ENCODE measurements at places on chromosomes 3 and 15.

- DNase-seq, result no peak
Measured at GRCh38 chr15:91885714-91886270, 32.3 kb downstream of the SLCO3A1 start.

- no peak for DNase-seq
Measured at GRCh38 chr15:89749054-89749453, 2.0 kb downstream of the MESP1 start.

DNA sequence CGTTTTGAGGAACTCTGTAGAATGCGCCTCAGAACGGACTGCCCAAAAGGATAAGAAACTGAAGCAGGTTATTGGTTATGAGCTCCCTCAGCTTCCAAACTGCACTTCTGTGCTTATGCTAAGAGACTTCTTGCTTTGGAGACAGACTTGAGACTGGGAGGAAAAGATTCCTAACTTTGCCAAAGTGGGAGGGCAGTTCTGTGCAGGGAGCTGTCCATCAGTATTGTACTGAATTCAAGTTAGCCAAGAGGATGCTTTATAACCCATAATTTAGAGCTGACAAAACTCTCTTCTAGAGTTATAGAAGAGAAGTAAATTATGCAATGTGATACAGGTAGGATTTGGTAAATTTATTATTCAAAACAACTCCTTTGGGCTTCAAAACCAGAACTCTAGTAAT lies 519.8 kb upstream of the GBE1 start:
- no peak for DNase-seq

- DNase-seq, result no peak
Measured at GRCh38 chr3:76586471-76586870, 453.4 kb upstream of the ROBO2 start.

DNA sequence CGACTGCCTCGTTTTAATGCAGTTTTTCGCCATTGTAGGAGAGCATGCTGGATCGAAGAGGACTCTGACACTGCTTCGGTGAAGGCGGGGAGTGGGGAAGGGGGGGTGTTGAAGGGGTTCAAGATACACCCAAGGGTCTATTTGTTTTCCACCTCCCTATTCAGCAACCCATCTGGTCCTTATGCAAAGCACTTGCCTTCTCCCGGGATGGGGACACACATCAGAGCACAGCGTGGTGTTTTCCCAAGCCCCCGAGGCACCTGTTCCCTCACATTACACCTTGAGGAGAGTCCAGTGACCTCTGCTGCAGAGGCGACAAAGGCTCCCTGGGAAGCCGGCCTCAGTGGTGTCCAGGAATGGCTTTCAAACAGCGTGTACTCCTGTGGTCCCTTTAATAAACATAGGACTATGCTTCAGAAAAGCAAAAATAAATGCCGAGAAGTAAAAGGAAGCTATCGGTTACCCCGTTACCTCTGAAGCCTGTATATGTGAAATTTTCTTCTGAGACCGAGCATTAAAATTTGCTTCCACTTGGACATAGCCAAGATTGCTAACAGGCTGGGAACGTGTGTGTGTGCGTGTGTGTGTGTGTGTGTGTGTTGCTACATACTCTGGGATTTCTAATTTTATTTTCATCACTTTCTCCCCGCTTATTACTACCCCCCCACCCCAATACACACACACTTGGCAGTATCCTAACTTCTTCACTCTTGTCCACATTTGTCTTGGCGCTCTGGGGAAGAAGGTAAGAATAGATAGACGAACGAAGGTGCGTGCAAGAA lies 53.2 kb downstream of the CCDC54 start:
- DNase-seq, result no peak

DNA sequence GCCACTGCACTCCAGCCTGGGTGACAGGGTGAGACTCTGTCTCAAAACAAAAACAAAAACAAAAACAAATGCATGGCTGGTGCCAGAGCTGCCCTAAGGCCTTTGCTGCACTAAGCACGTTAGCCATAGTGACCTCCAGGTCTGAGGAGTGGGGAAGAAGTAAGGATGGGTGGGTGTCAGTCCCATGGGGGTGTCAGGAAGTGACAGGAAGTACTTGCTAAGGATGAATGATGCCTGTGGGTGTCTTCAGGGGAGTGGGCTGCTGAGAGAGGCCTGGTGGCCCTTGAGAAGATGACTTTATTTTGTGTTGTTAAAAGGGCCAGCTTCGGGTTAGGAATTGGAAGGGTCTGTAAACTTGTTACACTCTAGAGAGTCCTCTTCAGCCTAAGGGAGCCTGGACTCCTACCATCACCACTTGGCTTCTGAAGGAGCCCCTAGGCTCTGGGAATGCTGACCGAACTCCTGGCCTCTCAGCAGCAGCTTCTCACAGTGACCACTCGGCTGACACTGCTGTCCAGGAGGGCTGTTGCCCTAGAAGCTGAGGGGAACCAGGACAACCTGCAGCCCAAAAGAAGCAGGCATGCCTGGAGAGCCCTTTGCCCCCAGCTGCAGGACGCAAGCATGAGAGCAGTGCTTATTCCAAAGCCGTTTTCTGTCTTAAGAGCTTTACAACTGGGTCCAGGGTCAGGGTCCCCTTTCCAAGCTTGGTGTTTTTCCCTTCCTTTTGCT lies 116.4 kb downstream of the MYLK start:
- DNase-seq, result no peak

DNA sequence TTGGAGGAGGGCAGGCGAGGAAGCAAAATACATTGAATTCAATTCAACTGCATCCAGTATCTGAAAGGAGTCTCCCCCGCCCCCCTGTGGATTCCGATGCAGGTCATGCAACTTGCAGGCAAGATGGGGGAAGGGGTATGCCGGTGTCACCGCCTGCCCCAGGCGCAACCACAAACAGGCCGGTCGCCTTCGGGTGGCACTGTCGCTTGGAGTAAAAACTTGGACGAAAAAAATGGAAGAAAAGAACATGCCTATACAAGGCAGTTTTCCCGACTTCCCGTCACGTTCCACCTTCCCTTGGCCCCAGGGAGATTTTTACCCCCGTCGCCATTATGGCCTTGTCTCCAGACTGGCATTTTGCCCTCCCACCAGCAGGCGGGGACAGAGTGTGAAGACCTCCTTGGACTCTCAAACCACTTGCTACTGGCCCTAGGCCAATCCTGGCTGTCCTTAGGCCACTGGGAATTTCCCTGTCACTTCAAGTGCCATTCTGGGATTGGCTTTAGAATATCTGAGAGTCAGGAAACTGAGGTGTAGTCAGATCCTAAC lies 1.6 kb upstream of the NTRK3 start:
- DNase-seq, result no peak

- no peak for DNase-seq
Measured at GRCh38 chr3:116165135-116165534, 280.2 kb downstream of the LSAMP start.

DNA sequence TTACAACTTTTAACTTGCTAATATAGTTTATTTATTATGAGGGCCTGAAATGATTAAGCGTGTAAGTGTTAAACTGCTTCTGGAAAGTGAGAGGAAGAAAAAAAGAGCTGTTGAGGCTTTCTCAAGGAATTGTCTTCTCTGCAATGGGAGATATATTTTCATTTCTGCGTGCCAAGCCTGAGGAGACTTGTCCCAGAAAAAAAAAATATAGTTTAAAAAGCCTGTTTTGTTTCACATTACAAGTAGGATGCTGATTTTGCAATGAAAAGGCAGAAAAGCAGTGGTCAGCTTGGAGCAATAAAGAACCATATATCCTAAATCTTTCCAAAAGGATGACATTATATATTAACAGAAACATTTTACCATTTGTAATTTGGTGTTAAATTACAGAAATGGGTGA lies 115.5 kb downstream of the GMNC start:
- DNase-seq, result no peak

DNA sequence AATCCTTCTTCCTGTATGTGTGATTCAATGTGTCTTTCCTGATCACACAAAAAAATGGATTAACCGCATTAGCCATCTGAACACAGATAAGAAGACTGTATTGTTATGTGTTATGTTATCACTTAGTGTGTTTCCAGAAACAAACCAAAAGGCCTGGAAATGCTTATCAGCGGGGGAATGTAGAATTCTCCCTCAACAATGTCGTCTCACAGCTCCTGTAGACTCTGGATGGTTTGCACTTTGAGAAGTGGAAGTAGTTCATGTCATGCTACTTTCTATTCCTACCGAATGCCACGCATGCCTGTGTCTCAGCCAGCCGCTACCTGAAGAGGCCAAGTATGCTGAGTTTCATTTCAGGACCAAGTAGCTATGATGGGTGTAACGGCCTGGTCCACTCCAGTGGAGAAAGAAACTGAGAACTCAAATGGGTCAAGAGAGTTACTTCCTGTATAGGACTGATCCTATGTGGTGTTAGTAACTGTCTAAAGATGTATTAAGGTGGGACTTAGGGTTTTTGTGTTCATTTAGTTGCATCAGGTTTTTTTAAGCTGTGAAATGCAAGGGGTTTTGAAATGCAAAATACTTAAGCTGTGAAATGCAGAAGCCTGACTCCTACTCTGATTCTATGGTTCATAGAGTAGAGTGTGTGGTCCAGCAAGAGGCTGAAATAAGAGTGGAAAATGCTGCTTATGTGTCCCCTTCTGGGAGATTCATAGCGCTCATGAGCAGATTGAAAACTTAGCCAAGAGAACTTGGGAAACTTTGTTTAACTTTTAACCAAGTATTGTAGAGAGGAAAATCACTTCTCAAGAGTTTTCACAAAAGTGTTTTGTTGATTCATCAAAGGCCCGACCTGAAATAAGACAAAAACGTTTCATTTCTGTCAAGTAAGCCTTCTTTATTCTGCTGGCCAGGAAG lies 118.5 kb upstream of the LMOD3 start:
- no peak for DNase-seq

DNA sequence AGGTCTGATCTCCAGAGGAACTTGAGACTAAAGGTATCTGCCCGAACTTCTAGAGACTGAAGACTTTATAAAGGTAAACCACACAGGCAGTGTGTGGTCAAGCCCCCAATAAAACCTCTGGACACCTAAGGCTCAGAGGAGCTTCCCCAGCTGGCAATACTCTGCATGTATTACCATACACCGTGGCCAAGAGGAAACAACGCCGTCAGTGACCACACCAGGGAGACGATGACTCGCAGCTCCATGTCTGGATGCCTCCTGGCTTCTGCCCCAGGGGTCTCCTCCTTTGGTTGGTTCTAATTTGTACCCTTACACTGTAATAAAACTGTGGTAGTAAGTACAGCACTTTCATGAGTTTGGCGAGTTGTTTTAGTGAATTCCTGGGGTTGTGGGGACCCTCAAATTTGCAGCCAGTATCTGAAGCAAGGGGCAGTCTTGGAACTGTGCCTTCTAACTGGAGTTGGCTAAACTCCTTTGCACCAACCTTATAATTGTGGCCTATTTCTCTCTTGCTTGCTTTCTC lies 32.1 kb upstream of the BCL2L10 start:
- no peak for DNase-seq

DNA sequence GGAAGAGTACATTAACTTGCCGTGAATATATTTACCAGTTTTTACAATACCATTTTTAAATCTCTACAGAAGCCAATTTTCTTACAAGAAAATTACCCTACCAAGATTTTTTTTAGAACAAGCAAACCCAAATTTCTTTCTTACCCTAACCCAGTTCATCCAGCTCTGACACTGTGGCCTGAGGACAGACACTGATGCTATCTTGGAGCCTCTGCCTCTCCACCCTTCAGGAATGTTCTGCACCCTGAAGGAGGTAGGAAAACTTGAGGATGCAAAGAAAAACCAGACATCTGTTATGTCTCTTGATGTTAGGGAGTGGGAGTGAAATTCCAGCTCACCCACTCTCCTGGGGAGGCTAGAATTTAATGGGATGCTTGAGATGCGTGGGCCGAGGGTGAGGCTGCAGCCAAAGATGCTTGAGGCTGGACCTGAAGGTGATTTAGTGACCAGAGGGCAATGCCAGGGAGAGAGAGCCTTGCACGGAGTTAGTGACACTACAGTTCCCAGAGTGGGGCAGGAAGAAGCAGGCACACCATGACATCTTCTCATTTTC lies 69.9 kb downstream of the LIPC start:
- no peak for DNase-seq

DNA sequence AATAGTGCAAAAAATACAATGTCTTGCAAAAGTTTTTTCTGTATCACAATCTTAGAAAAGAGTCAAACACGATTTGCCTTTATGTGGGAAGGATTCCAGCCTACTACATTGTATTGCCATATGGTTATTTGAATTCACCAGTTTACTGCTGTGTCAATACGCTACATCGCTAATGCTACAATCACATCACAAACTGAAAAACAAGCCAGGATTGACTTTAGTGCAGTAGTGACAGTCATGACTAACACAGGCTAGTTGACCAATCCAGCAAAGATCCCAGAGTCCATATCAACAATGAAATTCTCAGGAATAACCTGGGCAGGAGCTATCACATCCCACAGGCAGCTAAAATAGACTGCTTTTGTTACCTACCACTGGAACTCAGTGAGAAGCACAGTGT lies 67.0 kb downstream of the IL12A start:
- no peak for DNase-seq

DNA sequence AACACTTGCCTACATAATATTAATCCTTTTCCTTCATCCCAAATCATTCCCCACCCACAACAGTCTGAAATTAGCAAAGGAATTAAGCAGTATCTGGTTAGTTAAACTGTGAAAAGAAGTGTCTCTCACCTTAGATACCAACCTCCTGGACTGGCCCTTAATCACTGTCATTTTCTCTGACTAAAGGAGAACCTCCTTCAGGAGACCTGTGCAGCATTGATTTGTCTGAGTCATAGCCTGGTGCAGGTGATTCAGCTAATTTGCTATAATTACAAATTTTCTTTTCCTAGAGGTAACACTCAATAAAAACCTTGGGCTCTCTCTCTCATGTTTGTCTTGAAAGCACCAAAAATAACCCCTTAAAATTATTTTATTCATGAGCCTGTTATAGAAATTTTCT lies 279.8 kb upstream of the SEMA6D start:
- DNase-seq, result no peak

GRCh38 chr3:28077572-28077971 lies 163.8 kb upstream of the CMC1 start:
- DNase-seq, result no peak

DNA sequence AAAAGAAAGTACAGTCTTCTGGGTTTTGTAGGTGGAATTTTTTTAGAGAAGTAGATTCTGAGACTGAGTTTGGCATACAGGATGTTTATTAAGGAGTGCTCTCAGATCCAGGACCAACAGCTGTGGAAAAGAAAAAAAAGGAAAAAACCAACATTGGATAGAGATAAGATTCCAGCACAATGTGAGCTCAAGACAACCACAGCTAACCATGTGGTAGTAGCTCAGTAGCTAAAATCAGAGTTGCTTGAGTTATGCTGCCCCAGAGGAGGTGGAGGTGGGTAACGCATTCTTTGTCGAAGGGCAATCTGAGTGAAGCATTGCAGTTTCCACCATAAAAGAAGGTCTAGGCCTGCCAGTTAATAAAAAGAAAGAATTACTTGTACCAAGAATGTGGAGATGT lies 904.3 kb downstream of the NSUN3 start:
- no peak for DNase-seq

- no peak for DNase-seq
Measured at GRCh38 chr15:91864664-91865063, 11.2 kb downstream of the SLCO3A1 start.

DNA sequence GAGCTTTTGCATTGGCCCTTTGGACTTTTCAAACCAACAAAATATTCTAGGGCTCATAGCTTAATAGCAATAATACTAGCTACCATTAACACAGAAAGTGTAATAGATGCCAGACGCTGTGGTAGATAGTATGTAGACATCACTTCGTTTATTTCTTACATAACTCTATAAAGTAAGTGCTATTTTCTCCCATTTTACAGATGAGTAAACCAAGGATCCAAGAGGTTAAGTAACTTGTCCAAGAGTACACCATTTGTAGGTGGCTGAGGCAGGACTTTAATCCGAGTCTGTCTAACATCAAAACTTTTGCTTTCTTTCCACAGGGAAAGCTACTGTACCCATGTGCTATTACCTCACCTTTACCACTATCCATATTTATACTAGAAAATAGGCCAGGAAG lies 12.0 kb downstream of the EID1 start:
- DNase-seq, result no peak
